Left renal pelvis (tissue), 4 donors: ENCODE measurements at places on chromosomes 12 and 14. TPM values are rescaled to one million over a fixed set of nuclear protein-coding genes. Genes with fewer than 3 reads are reported as not detected.

Gene TOGARAM1
- polyA plus RNA-seq = 33.7 TPM

Gene RNF212B
- polyA plus RNA-seq = 1.4 TPM

Gene ADSS1
- 14.3 TPM for polyA plus RNA-seq

Gene TPH2
- polyA plus RNA-seq = 0.14 TPM

Gene BDKRB1
- 0.76 TPM for polyA plus RNA-seq

Gene M6PR
- 112 TPM for polyA plus RNA-seq

Gene NFATC4
- 94.4 TPM for polyA plus RNA-seq

Gene GPR65
- polyA plus RNA-seq = 0.64 TPM

Gene TMEM63C
- polyA plus RNA-seq = 0.86 TPM

Gene KIF26A
- 13.9 TPM for polyA plus RNA-seq

Gene PAX9
- polyA plus RNA-seq = 0.29 TPM

Gene TAOK3
- polyA plus RNA-seq = 31.1 TPM

Gene MORN3
- 0.40 TPM for polyA plus RNA-seq

Gene CDKL1
- polyA plus RNA-seq = 10.8 TPM

Gene ADGRD1
- polyA plus RNA-seq = 18.3 TPM

Gene LRRK2
- 9.1 TPM for polyA plus RNA-seq

Gene RHNO1
- 41.8 TPM for polyA plus RNA-seq

Gene TCL1B
- 0.38 TPM for polyA plus RNA-seq

Gene AGAP2
- 0.79 TPM for polyA plus RNA-seq

Gene DDN
- polyA plus RNA-seq = 70.0 TPM

Gene ALX1
- polyA plus RNA-seq = 25.5 TPM

Gene BMAL2
- 6.8 TPM for polyA plus RNA-seq

Gene CD4
- polyA plus RNA-seq = 18.7 TPM

Gene SLC39A9
- 89.8 TPM for polyA plus RNA-seq

Gene SAMD4A
- polyA plus RNA-seq = 10.9 TPM

Gene DIO2
- 0.66 TPM for polyA plus RNA-seq

Gene LRFN5
- 8.9 TPM for polyA plus RNA-seq

Gene ABCC9
- polyA plus RNA-seq = 31.5 TPM

Gene RPL10L
- polyA plus RNA-seq = not detected

Gene TCTN2
- polyA plus RNA-seq = 25.4 TPM

Gene DEPDC4
- polyA plus RNA-seq = 7.7 TPM

Gene EMP1
- 612 TPM for polyA plus RNA-seq

Gene POTEG
- polyA plus RNA-seq = 0.08 TPM

Gene RASAL1
- polyA plus RNA-seq = 0.16 TPM

Gene PPP4R4
- polyA plus RNA-seq = 0.23 TPM

Gene GLT8D2
- polyA plus RNA-seq = 89.8 TPM

Gene CHGA
- 1.0 TPM for polyA plus RNA-seq

Gene TSHR
- 0.22 TPM for polyA plus RNA-seq

Gene HCAR1
- polyA plus RNA-seq = 7.8 TPM

Gene FGD6
- polyA plus RNA-seq = 11.5 TPM

Gene TMEM121
- polyA plus RNA-seq = 2.8 TPM

Gene ZC2HC1C
- polyA plus RNA-seq = 1.7 TPM

Gene GPR68
- 1.7 TPM for polyA plus RNA-seq

Gene RAD9B
- polyA plus RNA-seq = 1.5 TPM
